CD4-positive, alpha-beta memory T cell (primary cell): ENCODE measurements at places on chromosomes 16 and 17. TPM values are rescaled to one million over a fixed set of nuclear protein-coding genes. Genes with fewer than 3 reads are reported as not detected.

CD7 gene
- total RNA-seq: 40.9 TPM

CHST5 gene
- total RNA-seq: not detected

ZACN gene
- total RNA-seq: 0.35 TPM

ARHGAP23 gene
- total RNA-seq: not detected

MARVELD3 gene
- total RNA-seq: not detected

SLC6A2 gene
- total RNA-seq: not detected

SRP68 gene
- 86.5 TPM for total RNA-seq

- no peak overlapping the region for H3K4me3 ChIP-seq
- H3K27ac ChIP-seq: no peak overlapping the region
- no peaks in the 10 kb centered on the region for H3K4me1 ChIP-seq
- H3K27me3 ChIP-seq: no peaks in the 10 kb centered on the region
- no peaks in the 10 kb centered on the region for H3K36me3 ChIP-seq
These were observed 55.8 kb downstream of the ZFHX3 start for GRCh38 chr16:72992142-72992601.

DNA sequence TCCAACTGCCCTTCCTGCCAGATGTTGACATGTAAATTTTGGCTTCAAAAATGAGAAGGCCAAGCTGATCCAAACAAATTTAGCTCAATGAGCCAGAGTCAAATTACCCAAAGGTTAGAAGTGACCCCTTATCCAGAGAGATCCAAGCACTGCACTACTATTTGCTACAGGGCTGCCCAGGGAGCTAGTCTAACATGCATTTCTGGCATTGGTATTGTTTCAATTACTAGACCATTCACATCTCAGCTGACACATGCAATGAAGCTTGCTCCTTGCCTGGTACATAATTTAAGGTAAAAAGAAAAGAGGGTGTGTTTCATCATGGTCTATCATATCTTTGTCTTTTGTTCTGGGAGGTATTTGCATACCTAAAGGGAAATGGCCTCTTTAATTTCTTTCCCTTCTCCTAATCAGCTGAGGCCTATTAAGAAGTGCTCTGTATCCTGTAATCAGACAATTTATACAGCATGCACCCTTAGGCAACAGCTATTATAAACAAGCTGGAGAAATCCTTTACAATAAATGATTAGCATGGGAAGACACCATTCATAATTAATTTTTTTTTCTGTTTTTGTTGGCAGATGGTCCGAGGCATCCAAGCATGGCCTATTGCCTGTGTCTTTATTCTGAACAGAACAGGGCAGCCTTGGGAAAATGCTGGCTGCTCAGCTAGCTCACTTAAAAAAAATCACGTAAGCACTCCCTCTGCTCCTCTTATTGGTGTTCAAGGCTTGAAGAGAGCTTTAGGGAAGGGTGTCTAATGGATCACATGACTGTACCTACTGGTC lies 161.5 kb upstream of the SALL1 start:
- no peaks in the 10 kb centered on the region for H3K4me1 ChIP-seq
- H3K36me3 ChIP-seq: no peaks in the 10 kb centered on the region
- DNase-seq: no peak
- H3K4me3 ChIP-seq: no peak overlapping the region
- no peaks in the 10 kb centered on the region for H3K27me3 ChIP-seq

DNA sequence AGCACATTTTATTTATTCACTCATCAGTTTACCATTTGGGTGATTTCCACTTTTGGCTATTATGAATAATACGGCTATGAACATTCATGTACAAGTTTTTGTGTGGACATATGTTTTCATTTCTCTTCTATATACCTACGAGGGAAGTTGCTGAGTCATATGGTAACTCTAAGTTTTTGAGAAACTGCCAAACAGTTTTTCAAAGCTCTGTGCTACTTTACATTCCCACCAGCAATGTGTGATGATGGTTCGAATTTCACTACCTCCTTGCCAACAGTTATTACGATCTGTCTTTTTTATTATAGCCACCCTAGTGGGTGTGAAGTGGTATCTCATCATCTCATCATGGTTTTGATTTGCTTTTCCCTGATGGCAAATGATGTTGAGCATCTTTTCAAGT lies 63.7 kb upstream of the MRTFB start:
- H3K4me3 ChIP-seq: no peak overlapping the region
- H3K36me3 ChIP-seq: no peaks in the 10 kb centered on the region
- H3K27ac ChIP-seq: no peak overlapping the region
- H3K4me1 ChIP-seq: no peaks in the 10 kb centered on the region
- H3K27me3 ChIP-seq: no peaks in the 10 kb centered on the region

GRCh38 chr16:85945424-85945751 lies 46.4 kb downstream of the IRF8 start:
- H3K27me3 ChIP-seq: no peaks in the 10 kb centered on the region
- no peak overlapping the region for H3K4me3 ChIP-seq
- DNase-seq: no peak
- H3K27ac ChIP-seq: no peak overlapping the region

DNA sequence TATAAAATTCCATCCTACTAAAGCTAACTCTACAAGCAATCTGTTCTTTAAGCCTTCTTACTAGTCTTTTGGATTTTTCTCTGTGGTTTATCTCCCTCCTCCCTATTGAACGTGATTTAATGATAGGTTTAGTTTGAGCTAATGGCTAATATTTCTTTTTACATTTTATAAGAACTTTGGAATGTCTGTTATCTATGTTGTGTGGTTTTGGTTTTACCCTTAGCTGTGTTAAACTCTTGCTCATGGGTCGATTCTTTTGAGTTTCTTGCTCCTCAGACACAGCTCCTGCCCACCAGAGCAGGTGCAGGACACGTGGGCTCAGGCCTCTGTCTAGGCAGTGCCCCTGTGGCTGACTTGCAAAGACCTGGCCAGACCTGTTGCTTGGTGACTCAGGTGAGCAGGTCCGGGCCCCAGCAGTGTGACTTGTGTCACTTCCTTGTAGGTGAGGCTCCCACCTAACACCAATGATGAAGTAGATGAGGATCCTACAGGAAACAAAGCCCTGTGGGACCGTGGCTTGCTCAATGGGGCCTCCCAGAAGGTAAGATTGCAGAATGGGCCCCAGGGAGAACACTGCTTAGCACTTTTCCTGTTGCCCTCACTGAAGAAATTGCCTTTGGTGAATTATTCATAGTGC lies 45.1 kb downstream of the SF3B3 start:
- H3K27ac ChIP-seq: no peak overlapping the region
- no peaks in the 10 kb centered on the region for H3K27me3 ChIP-seq

DNA sequence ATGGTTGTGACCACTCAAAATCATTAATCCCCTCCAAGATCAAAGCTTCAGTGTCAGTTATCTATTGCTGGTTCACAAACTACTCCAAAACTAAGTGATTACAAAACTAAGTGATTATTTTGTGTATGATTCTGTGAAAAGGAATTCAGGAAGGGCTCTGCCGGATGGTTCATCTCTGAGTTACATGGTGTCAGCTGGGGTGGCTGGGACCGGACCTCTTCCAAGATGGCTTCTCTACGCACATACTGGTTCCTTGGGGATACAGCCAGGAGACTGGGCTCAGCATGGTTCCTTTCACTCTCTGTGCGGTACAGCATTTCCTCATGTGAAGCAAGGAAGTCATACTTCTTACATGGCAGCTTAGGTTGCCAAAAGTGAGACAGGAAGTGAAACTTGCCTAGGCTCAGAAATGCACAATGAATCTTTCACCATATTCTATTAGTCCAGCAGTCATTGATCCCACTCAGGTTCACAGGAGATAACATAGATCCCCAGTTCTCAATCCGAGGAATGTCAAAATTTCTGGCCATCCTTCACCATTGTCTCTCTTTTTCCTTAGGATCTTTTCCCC lies 97.9 kb upstream of the IRX6 start:
- H3K27me3 ChIP-seq: no peaks in the 10 kb centered on the region
- no peak overlapping the region for H3K27ac ChIP-seq
- no peak overlapping the region for H3K4me3 ChIP-seq
- no peaks in the 10 kb centered on the region for H3K4me1 ChIP-seq
- no peak for DNase-seq

DNA sequence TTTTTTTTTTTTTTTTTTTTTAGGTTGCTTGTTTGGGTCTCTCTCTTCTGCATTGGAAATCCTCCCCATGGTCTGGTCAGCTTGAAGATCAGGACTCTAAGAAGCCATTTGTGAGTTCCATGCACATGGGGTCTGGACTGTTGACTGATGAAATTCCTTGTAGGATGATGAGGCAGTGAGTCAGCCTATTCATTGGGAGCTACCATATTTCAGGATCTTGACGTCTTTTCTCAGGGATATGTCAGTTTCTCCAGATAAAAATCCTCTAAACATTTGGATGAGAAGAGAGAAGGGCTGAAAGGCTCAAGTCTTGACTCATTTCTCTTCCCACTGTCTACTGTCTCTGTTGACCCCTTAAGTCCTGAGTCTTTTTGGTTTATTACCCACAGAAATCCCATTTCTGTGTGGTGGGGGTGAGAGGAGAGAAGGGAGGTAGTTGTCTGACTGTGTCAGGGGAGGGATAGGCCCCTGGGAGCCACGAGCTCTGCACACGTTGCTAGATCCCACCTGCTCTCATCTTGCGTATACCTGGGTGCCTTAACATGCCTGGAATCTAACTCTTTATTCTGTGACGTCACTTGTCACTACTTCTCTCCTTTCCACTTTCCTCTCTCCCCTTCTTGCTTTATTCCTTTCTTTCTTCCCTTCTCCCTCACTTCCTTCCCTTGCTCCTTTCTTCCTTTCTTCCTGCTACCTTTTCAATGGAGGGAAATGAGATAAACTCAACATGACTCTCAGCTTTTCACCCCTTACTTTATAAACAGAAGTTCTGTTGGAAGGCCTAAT lies 333.1 kb upstream of the XYLT1 start:
- no peaks in the 10 kb centered on the region for H3K27me3 ChIP-seq
- DNase-seq: no peak
- no peaks in the 10 kb centered on the region for H3K4me1 ChIP-seq
- H3K27ac ChIP-seq: no peak overlapping the region
- no peak overlapping the region for H3K4me3 ChIP-seq
- no peaks in the 10 kb centered on the region for H3K36me3 ChIP-seq

GRCh38 chr16:8047736-8048135 lies 542.6 kb downstream of the TMEM114 start:
- no peak overlapping the region for H3K4me3 ChIP-seq
- H3K36me3 ChIP-seq: no peaks in the 10 kb centered on the region
- no peak for DNase-seq
- no peak overlapping the region for H3K27ac ChIP-seq

DNA sequence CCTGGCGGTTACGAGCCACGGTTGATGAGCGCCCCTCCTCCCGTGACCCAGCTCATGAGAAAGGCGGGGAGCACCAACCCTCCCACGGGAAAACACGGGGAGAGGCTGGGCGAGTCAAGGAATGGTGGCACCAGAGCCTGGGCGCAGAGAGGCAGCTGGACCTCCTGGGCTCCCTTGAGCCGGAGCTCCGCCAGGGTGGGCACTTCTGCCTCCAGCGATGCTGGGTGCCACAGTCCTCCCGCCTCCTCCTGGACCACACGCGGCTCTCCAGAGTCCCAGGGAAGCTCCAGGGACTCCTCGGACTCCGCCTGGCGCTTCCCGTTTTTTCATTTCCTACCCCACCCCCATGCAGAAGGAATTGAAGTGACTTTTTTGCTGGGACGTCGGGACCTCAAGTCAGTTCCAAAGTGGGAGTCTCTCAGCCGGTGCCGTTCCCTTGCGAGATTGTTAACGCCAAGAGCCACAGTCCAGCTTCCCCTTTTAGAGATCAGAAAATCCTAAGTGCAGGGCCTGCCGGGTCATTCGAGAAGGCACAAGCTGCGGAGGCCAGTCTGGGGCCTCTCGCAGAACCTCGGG lies 6.6 kb upstream of the CBX8 start:
- H3K36me3 ChIP-seq: no peaks in the 10 kb centered on the region
- H3K4me3 ChIP-seq: no peak overlapping the region
- H3K27me3 ChIP-seq: peaks cover 98% of the 10 kb centered on the region
- DNase-seq: no peak
- H3K27ac ChIP-seq: no peak overlapping the region

DNA sequence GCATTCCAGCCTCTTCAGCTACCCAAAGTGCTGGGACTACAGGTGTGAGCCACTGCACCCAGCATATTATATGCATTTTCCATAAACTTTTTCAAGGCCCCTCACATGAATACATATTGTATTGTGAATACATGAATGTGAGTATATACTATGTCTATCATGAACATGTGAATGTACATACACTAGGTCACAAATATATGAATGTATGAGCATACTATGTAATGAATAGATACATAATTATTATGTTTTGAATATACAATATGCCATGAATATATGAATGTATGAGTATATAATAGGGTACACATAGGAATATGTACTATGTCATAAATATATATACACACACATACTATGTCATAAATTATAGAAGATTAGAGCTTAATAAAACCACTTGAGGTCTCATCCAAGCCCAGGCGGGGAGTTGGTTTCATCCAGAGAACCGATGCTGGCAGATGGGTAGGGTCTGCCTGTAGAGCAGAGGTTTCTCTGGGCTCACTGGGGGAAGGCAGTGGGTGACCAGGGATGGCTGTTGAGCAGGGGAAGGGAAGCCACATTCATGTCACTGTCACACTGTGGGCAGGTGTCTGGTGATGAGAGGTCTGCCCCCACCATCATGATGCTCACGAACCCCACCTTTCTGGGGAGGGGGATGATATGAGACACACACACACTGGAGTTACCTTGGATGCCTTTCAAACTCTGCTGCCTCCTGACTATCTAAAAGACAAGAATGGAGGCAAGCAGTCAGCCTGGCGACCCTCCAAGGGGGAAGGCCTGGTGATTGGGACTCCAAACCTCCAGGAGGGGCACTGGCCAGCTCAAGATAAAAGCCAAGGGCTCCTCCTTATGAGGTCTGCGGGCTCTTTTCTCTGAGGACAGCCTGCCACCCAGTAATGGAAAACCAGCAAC lies 7.3 kb downstream of the C16orf95 start:
- no peaks in the 10 kb centered on the region for H3K4me1 ChIP-seq
- no peaks in the 10 kb centered on the region for H3K36me3 ChIP-seq
- no peak overlapping the region for H3K4me3 ChIP-seq
- H3K27ac ChIP-seq: no peak overlapping the region
- H3K27me3 ChIP-seq: no peaks in the 10 kb centered on the region
- no peak for DNase-seq

GRCh38 chr17:12519956-12520594 lies 145.6 kb upstream of the MYOCD start:
- H3K4me3 ChIP-seq: no peak overlapping the region
- H3K27me3 ChIP-seq: no peaks in the 10 kb centered on the region
- H3K27ac ChIP-seq: no peak overlapping the region
- no peak for DNase-seq
